ENCODE measurements at places on chromosomes 1 and 21.
A peak's percentile ranks its signal among the peaks of the same experiment; 100 is the strongest.

DNA sequence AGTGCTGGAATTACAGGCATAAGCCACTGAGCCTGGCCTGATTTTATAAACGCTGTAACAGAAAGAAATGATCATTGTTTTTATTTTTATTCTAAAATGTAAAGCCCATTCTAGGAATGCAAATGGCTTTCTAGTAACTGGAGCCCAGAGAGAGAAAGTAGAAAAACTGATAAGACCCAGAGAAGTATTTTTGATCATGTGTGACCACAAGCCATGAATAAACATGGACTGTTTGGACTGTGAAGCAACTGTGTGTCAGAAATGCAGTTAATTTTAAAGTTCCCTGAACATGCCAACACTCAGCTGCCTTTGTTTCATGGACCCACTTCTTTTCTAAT is 39.7 kb downstream of the EIF2B3 start:
- no peak for DNase-seq

DNA sequence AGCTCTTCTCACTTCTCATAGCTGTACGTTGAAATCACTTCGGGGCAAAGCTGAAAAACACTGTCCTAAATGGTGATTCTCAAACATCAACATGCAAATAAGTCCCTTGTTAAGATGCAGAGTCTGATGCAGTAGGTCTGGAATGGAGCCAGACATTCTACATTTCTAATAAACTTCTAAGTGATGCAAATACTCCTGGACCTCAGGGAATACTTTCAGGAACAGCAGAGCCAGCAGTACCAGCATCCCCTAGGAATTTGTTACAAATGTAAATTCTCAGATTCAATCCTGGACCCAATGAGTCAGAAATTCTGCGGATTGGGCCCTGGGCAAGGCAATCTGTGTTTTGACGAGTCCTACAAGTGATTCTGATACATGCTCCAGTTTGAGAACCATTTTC is 152.3 kb downstream of the PCNX2 start:
- DNase-seq = no peak

DNA sequence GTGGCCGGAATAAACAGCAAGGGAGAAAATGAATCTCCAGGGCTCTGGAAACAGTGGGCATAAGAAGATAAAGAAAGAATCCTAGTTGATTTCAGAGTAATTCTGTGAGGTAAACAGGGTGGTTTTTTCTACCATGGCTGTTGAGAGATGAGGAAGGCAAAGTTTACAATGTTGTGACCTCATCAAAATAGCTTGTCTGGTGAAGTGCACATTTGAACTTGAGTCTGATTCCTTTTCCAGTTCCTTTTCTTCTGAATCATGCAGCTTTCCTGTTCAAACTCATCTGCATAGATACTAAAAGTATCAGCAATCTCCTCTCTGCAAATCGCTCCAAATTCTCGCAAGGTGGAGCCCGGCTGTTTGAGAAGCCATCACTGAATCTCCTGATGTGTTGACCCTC is 161.7 kb downstream of the PLPP3 start:
- DNase-seq = no peak

DNA sequence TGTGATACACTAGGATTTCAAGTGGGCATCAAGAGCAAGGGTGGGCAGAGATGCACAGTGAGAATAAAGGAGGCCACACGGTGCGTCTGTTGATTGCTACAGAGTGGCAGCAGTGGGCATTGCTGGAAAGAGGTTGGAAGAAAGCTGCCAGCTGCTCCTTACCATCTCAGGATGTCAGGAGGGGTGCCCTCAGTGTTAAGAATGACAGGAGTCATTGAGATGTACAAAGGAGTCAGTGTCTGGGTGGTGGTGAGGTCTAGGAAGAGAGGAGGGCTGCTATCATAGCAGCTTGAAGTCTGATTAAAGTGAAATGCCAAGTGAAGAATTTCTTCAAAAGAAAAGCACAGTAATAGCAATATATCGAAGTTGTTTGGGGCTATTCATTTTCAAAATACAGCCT is 992.7 kb downstream of the TTLL7 start:
- no peak for DNase-seq

DNA sequence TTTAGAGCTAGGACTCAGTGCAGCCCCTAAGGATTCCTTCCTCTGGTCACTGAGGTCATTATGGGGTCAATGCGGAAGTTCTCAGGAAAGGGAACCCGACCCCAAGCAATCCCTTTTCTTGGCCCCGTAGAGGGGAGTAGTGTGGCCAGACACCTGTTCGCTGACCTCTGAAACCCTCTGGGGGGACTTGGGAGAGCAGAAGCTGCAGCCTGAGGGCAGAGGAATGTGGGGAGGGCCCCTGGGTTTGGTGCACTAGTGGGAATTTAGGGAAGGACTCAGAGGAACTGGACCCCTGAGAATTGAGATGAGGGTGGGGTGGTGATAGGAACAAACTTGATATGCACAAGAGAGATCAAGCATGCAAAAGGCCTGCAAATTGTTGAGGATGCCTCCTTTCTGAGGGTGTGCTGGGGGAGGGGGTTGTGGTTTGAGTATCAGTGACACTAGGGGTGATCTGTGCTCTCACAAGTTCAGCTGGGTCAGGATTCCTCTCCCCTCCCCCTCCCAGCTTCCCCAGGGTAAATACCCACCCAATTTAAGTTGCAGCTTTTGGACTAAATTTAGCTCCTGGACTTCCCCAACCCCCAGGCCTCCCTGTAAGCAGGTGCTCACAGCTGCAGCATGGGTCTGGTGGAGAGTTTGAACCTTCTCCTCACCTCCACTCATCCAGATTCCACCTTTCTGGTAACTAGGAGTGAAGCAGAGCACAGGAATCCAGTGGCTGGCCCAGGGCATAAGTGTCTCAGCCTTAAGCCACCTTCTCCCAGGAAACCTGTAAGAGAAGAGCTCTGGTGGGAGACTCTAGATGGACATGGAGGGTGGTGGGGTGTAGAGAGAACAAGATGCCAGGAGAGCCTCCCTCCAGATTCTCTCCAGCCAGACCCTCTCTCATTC is 13.5 kb downstream of the ADAMTSL4 start:
- DNase-seq = no peak

DNA sequence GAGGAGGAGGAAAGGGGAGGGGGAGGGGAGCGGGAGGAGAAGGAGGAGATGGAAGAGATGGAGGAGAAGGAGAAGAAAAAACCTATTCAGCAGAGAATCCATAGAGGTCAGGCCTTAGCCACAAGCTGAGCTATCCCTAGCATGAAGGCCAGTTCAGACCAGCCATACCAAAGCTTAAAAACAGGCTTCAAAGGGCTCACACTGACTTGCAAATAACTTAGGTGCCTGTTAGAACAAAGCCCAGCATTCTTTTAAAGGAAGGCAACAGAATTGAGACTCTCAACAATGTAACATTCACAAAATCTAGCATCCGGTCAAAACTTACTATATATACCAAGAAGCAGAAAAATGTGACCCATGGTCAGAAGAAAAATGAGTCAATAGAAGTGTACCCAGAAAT is 43.6 kb upstream of the IFFO2 start:
- no peak for DNase-seq

- no peak for DNase-seq
Observed at GRCh38 chr1:54163051-54163450, 10.3 kb upstream of the CDCP2 start.

DNA sequence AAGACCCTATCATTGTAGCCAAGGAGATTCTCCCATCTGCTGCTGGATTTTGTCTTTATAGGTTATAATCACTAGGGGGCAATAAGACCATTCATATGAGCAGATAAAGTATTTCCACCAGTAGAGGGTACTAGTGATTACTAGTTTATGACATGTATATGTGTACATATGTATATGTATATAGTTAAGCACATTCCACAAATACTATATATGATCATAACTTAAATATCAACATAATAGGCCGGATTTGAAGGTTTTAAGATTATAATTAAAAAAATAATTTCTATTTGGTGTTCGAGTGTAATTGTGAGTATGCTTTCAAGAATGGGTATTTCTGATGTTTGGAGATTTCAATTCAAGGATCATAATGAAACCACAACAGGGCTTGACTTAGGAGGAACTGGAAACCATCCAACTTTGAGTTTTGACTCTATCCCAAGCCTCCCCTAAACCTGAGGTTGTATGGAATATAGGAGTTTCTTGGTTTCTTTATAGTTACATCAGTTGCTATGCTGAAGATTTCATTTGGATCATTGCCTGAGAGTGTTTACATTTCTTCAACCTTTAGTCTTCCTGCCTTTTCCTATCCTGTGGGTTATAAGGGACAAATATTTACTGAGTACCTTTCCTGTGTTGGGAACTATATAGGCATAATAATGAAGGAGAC is 16.9 kb downstream of the TCEANC2 start:
- DNase-seq = peak; percentile 64

DNA sequence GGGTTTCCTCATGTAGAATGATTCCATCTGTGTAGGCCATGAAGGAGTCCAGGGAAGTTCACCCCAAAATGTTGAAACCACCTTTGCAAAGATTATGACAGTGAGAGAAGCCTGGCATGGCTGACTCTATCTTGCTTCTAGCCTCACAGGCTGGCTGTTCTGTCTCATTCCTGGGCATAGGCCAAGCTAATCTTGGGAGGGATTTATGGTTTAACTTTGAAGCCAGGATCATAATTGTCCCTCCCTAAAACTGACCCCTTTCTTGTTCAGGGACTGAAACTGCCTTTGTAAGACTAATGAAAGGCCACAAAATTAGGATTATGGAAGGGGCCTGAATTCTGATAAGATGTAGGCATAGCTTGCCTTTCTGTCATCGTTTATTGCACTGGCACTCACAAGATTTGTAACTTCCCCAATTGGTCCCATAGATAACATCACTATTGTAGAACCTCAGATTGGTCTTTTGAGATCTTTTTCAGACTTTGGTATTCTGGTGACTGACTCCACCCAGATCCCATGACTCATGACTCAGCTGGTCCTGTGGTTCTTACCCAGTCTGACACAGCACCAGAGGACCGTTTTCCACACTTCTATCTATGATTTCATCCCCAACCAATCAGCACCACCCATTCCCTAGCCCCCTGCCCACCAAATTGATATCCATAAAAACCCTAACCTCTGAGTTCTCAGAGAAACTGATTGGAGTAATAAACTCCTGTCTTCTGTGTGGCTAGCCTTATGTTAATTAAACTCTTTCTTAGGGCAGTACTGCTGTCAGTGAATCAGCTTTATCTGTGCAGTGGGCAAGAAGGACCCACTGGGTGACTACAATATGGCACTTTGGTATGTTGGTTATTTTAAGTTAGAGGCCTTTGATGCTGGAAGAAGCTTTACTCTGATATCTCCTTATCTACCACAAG is 13.6 kb upstream of the LAMTOR5 start:
- no peak for DNase-seq

DNA sequence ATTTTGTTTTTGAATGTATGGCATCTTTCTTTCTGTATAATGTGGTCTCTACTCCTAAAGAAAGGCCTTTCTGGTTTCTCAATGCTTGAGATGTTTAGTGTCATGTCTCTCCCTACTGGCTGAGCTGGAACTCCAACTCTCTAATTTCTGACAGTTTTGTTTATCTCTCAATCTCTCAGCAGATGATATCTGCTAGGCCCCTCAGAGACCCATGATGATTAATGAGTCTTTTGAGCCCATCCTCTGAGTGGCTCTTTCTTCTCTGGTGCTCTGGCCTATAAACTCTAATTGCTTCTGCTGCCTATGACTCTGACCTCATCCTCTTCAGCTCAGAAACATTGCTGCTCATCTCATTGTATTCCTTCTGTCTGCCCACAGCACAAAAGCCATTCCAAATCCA is 46.6 kb downstream of the CRB1 start:
- DNase-seq = no peak

- DNase-seq = no peak
Observed at GRCh38 chr1:216617081-216617875, 106.0 kb downstream of the ESRRG start.

DNA sequence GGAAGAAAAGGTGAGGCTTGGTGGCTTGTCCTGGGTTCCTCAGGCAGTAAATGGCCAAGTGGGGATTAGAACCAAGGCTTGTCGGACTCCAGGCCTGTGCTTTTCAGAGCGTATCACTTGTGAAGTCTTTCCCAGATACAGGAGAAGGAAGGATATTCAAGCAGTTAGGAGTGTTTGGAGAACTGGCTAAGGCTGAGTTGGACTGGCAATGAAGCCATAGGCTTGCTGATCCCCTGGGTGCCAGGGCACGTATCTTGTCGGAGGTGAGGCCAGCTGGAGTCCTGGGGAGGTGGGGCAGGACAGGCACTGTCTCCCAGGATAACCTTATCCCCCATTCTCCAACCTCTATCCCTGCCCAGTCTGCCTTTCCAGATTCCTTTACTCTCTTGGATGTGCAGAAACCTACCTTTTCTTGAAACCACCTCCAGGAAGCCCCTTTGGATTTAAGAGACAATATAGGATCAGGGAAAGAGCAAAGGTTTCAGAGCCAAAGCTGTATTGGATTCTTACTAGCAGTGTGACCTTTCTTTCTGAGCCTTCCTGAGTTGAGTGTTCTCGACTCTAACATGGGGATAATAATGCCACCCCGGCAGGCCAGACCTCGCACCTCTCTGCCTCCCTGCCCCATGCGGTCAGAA is 18.2 kb downstream of the WNT4 start:
- DNase-seq = no peak

GRCh38 chr1:202593845-202594244 is 116.4 kb downstream of the SYT2 start:
- no peak for DNase-seq

DNA sequence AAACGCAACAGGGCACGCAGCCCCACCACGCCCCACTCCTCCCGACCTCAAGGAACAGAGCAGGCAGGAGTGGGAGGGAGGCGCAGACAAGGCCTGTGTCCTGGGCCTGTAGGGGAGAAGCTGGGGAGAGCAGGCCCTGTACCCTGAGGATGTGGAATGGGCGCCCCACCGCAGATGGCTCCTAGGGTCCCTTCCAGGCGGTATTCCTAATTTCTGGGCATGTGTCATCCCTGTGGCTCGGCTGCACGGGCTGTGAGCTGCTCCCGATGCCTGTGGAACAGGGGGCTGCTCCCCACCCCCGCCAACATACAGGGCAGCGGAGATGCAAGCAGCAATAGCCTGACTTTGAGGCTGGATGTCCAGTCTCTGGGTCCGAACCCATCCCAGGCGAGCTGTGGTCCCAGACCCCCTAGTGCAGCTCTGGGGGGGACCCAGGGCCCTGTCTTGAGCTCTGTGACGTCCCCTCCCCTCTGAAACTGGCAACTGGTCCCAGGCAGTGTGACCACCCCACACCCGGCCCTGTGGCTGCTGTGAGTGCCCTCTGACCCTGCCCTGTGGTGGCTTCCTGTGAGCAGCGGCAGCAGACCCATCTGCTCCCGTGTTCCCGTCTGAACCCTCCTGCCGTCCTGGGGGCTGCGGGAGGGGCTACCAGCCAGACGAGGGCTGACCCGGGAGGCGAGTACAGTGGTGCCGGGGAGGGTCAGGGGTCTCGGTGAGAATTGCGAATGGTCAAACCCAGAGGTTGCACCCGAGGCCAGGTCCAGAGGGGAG is 13.9 kb upstream of the COL6A2 start:
- DNase-seq = no peak

- DNase-seq = no peak
Observed at GRCh38 chr1:205060746-205061145, 17.7 kb downstream of the CNTN2 start.

Measured in iPS-NIHi11 (cell line).